ENCODE measurements at places on chromosomes 12 and 14.

- DNase-seq = peak; percentile 55
These were observed 6.0 kb downstream of the DMAC2L start for GRCh38 chr14:50318031-50318626.

DNA sequence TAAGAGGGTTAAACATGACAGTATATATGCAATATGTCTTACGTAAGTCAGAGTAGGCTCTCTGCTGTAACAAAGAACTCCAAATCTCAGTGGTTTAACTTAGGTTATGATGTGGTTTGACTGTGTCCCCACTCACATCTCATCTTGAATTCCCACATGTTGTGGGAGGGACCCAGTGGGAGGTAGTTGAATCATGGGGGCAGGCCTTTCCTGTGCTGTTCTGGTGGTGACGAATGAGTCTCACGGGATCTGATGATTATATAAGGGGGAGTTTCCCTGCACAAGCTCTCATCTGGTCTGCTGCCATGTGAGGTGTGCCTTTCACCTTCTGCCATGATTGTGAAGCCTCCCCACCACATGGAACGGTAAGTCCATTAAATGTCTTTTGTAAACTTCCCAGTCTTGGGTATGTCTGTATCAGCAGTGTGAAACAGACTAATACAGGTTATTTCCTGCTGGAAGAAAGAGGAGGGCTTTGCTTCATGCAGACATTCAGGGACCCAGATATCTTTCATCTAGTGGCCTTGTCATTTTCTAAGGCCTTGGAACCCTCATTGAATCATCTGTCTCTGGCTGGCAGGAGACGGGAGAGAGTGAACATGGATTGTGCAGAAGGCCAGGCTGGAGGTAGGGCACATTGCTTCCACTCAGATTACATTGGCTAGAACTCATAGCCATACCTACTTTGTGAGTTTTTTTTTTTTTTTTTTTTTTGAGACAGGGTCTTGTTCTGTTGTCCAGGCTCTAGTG, 96.1 kb downstream of the CRADD start:
- DNase-seq = peak; percentile 72

DNA sequence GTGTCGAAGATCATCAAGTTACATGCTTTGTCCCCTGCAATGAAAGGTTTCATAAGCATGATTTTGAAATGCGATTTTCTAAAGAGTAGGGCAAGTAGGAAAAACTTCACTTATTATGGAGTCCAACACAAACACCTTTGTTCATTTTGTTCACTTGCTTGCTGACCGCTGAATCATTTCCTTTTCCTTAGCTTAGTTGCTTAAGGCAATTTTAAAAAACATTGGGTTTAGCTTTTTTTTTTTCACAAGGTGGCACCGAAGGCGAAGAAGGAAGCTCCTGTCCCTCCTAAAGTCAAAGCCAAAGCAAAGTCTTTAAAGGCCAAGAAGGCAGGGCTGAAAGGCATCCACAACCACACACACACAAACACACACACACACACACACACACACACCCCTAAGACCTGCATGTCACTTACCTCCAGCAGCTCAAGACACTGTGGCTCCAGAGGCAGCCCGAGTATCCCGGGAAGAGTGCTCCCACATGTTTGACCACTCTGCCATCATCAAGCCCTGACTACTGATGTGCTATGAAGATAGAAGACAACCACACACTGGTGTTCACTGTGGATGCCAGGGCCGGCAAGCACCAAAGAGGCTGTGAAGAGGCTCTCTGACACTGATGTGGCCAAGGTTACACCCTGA, 11.4 kb downstream of the MANSC1 start:
- DNase-seq = peak; percentile 61

- DNase-seq = no peak
These were observed 86.2 kb upstream of the GPHB5 start for GRCh38 chr14:63404906-63405305.

GRCh38 chr12:95337146-95337545, 119.5 kb downstream of the VEZT start:
- no peak for DNase-seq

- DNase-seq = peak; percentile 77
These were observed 1.8 kb upstream of the SAMD4A start for GRCh38 chr14:54564868-54565784.

GRCh38 chr12:28563286-28563685, 373.0 kb downstream of the CCDC91 start:
- no peak for DNase-seq

DNA sequence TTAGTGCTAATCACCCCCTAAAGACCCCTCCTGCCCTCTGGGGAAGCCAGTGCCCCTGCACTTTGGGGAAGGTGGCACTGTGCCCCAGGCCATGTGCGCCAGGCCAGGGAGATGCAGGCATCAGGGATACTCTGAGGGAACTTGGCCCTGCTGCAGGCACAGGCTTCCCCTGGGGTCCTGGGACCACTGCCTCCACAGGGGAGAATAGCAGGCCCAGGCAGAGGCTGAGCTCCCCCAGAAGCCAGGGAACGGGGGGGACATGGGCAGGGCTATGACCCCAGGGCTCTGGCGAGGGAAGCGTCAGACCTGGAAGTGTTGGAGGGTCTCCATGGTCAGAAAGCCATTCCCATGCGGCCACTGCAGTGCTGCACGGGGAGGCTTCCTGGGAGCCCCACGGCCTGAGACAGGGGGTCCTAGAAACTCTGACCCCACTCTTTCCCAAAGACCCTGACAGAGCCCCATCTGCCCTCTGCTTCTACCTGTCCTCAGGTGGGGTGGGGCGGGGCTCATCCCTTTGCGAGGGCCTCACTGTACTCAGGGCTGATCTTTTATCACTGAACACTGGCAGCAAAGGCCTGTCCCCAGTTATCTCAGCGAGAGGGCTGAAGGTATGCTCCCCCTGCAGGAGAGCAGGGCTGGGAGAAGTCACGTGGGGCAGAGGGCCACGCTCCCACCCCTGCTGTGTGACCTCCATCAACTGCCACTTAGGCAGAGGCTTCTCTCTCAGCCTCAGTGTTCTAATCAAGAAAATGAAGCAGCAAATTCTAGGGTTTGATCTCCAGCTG, 160.0 kb downstream of the CALM1 start:
- DNase-seq = no peak

DNA sequence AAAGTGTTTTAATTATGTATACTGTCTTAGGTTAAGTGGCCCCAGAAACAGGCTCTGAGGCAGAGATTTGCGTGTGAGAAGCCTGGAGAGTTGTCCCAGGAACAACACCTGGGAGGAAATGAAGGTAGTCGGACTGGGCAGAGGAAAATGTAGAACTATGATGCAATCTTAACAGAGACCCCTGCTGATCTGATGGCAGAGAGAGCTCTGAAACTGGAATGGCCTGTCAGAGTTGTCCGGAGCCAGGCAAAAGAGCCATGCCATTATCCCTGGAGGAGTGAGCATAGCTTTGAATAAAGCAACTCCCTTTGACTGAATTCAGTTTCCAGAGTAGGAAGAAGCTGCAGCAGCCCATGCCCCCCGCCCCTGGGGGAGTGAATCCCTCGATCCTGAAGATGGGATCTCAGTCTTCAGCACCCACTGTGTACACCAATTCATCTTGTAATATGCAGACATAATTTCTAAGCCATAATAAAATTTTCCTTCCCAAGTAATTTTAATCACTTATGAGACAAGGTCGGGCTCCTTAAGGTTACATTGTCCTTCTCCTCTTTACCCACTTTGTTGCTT, 264.8 kb downstream of the PDZRN4 start:
- DNase-seq = no peak

- DNase-seq = no peak
These were observed 236.5 kb downstream of the GXYLT1 start for GRCh38 chr12:41908206-41908605.

DNA sequence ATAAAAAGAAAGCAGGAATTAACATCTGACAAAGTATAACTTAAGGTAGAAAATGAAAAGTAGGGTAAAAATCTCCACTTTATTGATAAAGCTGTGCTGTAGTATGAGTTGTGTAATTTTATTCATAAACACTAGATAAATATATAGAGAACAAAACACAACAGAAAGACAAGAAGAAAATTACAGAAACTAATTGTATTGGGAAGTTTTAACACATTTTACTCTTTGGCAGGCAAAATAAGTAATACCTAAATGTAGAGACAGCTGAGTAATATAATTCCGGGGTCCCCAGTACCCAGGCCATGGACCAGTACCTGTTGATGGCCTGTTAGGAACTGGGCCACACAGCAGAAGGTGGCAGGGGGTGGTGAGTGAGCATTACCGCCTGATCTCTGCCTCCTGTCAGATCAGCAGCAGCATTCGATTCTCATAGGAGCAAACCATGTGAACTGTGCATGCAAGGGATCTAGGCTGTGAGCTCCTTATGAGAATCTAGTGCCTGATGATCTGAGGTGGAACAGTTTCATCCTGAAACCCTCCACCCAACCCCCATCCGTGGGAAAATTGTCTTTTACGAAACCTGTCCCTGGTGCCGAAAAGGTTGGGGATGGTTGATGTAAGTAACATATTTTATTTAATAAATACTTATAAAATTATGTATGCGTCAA, 84.4 kb upstream of the ETV6 start:
- no peak for DNase-seq

Data from astrocyte of the spinal cord (primary cell).